Stimulated activated CD8-positive, alpha-beta memory T cell treated with anti-CD3 and anti-CD28 coated beads, Interleukin-15, amount 100 ng/mL, for 24 hours (primary cell): ENCODE measurements at places on chromosomes 2 and 18.

- no peak for DNase-seq
Observed at GRCh38 chr2:145044491-145044890, 524.6 kb upstream of the ZEB2 start.

DNA sequence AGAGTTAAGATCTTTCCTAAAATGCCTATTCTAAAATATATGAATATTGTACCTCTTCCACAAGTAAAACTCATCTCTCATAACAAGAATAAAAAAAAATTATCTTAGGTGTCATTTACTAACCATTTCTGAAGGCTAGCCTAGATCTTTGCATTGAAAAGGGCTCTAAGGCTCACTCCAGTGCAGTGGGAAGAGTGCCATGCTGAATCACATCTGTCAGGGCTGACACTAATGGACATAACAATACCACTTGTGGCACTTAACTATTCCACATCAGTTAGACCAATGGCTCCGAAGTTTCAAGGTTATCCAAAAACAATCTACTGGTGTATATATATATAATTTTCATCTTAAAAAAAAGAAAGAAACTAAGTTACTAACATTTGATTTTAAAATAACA, 130.2 kb downstream of the EXOC6B start:
- no peak for DNase-seq

- DNase-seq, result no peak
Observed at GRCh38 chr2:1077911-1078310, 127.3 kb downstream of the SNTG2 start.

DNA sequence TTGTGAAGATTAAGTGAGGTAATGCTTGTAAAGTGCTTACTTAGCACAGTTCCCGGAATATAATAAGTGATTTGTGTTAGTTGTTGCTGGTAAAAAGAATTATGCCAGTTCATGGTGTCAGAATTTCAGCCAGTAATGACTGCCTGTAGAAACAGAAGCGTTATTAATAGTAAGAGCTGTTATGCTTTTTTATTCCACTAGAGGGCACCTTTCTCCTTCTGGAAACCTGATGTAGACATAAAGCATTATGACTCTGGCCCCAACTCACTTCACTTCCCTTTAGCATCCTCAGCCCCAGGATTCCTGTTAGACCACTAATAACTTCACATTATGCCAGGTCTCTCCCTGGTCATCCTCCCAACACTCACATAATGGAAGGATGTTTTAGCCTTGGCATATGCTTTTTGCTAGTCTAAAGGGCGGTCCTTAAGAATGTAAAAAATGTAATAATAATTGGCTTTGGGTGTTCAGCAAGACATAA, 34.9 kb downstream of the C18orf54 start:
- no peak for DNase-seq

GRCh38 chr18:76382275-76382674, 112.8 kb downstream of the ZNF516 start:
- DNase-seq, result no peak

- no peak for DNase-seq
Observed at GRCh38 chr18:34863702-34864101, 153.6 kb downstream of the DTNA start.

DNA sequence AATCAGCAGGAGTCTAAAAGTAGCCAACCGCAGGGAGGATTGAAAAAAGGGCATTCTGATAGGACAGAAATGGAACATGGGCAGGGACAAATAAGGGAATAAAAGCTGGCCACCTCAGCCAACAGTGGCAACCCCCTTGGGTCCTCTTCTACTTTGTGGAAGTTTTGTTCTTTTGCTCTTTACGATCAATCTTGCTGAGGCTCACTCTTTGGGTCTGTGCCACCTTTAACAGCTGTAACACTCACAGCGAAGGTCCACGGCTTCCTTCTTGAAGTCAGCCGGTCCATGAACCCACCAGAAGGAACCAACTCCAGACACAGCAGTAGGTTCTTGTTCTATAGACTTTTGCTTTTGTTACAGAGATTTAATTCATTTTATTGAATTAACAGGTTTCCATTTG, 285.4 kb upstream of the CDH20 start:
- DNase-seq, result no peak

DNA sequence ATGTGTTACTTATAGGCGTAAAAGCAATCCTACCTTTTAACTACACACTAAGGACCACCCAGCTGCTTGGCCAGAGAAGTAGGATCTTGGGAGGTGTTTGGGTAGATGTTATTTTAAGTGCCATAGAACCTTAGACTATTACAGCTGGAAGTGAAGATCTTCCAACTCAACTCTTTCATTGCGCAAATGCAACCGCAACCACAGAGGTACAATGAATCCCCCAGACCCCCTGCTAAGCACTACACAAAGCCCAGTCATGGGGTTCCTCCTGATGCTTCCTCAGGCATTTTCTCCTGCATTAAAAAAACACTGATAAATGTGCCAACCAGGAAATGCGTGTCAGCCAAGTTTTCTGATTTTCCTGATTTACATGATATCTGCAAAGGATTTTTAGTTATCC, 246.0 kb downstream of the LRRTM1 start:
- DNase-seq, result no peak

- no peak for DNase-seq
Observed at GRCh38 chr2:102001767-102002142, 10.0 kb downstream of the IL1R2 start.

DNA sequence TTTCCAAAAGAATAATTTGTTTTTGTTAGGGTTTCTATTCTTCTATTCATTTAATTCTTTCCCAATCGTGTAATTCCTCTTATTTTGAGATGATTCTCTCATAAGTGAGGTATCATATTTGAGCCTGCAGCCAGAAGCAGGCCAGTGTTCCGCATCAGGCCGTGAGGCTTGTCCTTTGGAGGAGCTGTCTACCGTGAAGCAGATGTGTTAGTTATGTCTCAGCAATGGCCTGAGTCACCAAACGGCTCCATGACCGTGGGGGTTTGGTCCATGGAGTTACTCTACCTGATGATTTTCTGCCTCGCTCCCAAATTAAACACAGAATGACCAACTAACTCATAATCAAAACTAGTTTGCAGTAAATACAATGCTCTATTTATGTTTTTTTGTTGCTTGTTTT, 64.2 kb upstream of the TMEM87B start:
- DNase-seq, result no peak

- DNase-seq, result no peak
Observed at GRCh38 chr2:216493334-216493685, 5.3 kb upstream of the RPL37A start.

DNA sequence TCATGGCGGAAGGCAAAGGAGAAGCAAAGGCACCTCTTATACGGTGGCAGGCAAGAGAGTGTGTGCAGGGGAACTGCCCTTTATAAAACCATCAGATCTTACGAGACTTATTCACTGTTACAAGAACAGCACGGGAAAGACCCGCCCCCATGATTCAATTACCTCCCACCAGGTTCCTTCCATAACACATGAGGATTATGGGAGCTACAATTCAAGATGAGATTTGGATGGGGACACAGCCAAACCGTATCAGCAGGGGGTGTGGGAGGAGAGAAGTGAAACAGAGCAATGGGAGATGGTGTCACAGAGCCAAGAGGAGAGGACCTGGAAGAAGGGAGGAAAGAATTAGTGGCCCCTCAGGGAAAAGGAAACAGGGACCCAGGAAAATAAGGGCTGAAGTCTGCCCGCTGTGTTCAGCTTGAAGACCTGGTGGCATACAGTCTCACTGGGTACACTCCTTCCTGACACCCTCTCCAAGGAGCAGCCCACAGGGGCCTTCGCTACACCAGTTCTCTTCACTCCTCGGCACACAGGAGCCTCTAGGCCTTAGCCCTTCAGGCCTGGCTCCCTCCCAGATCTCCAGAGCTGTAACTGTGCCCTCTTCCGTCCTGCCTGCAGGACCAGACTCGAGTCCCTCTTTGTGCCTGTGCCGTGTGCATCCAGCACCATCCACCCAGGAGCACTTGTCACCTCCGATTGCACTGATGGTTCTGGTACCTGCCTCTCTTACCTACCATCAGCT, 262.1 kb downstream of the EIPR1 start:
- DNase-seq, result no peak

- no peak for DNase-seq
Observed at GRCh38 chr18:2853926-2854664, 7.3 kb downstream of the EMILIN2 start.

- no peak for DNase-seq
Observed at GRCh38 chr18:44033144-44033701, 647.5 kb upstream of the SETBP1 start.

- no peak for DNase-seq
Observed at GRCh38 chr2:101121174-101121573, 30.0 kb downstream of the TBC1D8 start.

DNA sequence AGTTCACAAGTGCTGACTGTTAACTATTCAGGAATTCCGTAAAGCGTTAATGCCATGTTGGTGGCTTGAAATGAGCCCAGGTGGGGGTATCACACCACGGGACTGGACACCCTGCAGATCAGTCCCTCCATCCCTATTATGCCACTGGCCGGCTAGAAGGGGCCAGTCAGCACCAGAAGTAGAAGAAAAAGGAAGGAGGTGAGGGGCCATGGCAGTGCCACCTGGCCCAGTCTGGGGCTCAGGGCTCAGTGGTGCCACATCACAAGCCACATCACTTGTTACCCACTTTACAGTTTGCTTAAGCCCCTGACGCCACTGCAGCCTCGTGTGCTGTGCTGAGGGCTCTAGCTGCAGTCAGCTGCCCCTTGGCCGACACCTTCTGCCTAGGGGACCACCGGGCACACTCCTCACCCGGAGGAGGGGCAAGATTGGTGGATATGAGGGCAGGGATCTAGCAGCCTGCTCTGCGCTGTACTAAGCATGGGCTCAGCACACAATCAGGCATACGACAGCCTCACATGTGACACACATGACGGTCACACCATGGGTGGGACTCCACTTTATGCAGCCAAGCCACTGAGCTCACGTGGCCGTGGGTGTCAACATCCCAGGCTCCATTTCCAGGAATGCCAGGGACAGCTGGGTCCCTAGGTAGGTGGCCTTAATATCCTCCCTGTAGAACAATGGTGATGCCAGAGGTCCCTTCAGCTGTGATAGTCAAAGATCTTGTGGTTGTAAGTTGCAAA, 3.6 kb downstream of the LIMS2 start:
- no peak for DNase-seq

DNA sequence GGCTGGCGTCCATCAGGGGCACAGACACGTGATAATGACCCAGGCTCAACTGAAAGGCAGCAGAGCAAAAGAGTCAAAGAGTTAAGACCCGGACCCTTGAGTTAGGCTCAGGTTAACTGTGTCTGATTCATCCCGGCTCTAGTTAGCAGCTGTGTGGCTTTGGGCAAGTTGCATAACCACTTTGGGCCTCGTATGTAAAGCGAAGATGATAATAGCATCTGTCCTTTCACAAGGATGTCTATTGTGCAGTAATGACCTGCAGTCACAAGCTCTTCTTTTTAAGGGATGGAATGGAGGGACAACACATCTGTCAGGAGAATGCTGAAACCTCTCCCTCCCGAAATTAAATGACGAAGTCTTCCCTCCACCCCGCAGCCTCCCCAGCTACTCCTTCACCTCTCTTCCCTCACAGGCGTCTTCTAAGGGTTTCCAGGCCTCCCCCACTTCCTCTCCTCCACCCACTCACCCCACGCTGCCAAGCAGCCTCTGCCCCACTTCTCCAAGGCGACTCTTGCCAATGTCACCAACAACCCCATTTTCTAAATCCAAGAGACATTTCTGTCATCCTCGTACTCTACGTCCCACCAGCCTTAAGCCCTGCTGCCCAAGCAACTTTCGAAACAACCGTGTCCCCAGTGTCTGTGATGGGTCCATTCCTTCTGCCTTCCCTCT, 135.1 kb upstream of the ID2 start:
- no peak for DNase-seq

DNA sequence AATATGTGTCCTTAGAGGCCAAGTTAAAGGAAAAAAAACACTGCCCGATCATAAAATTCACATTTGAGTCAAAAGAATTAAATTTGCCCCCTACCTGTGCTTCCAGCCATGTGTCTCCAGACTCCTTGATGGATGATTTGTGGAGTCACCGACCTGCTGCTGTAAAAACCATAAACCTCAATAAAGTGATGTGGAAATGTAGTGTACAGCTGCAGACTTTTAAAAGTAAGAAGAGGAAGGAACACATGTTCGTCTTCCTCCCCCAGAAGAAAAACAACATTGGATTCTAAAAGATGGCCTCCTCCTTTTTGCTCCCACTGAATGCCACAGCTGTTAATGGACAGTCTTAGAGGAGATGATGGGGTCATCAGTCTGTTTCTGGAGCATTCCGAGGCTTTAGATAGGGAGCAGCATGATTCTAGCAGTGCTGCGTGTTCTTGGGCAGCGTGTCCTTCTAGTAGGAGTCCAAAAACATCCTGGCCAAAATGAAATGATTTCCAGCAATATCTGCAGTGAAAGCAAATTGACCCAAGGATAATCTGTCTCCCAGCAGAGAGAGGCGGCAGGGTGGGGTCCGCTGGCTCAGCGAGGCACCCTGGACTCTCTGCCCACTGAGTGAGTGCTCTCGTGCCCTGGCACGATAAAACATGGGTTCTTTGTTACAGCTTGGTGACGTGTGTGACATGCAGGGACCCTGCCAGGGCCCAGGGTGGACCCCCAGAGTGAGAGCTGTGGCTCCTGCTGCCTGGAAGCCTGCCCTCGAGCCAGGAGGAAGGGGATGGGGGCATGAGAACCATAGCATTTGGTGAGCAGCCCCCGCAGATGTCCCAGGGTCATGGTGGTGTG, 196.1 kb downstream of the FAM210A start:
- no peak for DNase-seq

- DNase-seq, result no peak
Observed at GRCh38 chr18:38940475-38940862, 1374.9 kb upstream of the CELF4 start.

GRCh38 chr18:28176948-28177827, at the start of gene CDH2:
Gene CDH2, minus strand, starts transcription at chr18:28177130. Its CDS starts 108 bp downstream, at chr18:28177022.
- DNase-seq, result no peak

DNA sequence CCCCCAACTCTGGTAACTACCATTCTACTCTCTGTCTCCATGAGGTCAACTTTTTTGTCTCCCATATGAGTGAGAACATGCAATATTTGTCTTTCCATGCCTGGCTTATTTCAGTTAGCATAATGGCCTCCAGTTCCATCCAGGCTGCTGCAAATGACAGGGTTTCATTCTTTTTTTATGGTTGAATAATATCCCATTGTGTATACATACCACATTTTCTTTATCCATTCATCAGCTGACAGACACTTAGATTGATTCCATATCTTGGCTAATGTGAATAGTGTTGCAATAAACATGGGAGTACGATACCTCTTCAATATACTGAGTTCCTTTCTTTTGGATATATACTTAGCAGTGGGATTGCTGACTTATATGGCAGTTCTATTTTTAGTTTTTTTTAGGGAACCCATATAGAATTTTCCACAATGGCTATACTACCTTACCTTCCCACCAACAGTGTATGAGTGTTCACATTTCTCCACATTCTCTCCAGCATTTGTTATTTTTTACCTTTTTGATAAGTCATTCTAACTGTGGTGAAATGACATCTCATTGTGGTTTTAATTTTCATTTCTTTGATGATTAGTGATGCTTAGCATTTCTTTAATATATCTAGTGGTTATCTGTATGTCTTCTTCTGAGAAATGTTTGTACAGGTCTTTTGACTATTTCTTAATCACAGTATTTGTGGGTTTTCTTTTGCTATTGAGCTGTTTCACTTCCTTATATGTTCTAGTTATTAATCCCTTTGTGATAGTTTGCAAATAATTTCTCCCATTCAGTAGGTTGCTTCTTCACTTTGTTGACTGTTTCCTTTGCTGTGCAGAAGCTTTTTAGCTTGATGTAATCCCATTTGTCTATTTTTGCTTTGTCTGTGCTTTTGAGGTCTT, 112.2 kb downstream of the SRBD1 start:
- DNase-seq, result no peak
